Aorta (tissue), 5 donors: ENCODE measurements at places on chromosomes 5 and 9. TPM values are rescaled to one million over a fixed set of nuclear protein-coding genes. Genes with fewer than 3 reads are reported as not detected.

DNA sequence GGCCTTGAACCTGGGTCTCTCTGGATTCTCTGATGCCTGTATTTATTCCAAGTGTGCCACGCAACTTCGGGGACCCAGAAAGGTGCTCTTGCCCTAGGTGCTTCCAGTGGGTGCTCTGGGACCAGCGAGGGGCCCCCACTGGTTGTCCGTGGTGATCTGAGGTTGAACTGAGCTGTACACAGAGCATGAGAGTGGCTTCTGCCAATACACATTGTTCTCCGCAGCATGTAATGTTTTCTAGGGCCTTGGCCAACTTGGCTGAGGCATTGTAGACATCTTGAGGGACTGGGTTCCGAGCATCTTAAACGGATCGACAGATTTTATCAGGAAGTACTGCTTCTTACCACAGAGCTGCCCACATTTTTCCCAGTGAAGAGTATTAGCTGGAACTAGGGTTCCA, 117.9 kb downstream of the MTX3 start:
- DNase-seq, result no peak

DNA sequence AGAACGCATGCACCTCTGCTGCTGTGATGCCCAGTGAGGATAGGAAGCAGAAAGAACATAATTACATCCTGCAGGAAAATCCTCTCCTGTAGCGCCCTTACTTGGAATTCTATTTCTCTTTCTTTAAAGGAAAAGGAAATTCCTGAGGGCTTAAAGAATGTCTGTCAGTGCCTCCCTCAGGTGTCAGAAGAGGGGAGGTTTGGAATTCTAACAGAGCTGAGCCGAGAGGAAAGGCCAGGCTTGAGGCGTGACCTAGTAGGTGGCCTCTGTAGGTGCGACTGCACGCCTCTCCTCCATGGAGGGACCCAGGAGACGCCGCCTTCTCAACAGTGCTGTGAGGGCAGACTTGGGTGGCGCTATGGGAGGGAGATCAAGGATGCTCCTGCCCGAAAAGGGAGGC, 55.9 kb upstream of the ERCC6L2 start:
- no peak for DNase-seq

DNA sequence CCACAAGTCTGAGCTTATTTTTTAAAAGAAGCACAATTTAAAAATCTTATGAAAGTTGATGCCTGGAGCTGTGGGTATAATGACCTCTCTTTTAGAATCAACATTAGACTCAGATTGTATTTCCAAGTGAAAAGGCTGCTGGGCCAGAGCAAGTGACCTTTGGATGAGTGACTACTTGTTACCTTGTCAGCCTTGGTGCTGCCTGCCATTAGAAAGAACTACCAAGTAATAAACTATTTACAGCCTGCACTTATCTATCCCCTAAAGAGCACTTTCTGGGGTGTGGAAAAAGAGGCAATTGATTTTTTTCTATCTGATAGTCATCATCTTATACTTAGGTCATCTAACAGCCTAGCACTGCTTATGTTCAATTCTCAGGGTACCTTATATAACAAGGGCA, 134.9 kb upstream of the FBXL17 start:
- no peak for DNase-seq

DNA sequence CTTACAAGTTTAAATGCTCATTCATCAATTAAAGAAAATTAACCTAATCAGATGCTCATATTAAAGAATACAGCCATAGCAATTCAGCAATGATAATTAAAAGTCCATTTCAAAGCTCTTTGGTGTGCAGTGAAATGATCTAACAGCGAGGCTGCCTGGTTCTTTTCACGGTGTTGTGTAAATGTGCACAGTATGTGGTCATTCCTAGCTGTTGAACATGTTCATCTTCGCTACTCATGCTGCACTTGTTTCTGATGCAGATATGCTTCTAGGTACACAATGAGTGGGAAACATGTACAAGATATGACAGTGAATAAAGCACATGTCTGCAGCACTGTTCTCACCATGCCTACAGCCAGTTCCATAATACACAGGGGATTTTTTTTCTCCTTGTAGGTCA, 163.5 kb downstream of the NR2F1-AS1 start:
- DNase-seq, result no peak

DNA sequence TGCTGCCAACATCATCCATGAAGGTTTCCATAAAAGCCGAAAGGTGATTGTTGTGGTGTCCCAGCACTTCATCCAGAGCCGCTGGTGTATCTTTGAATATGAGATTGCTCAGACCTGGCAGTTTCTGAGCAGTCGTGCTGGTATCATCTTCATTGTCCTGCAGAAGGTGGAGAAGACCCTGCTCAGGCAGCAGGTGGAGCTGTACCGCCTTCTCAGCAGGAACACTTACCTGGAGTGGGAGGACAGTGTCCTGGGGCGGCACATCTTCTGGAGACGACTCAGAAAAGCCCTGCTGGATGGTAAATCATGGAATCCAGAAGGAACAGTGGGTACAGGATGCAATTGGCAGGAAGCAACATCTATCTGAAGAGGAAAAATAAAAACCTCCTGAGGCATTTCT, 10.1 kb downstream of the TLR4 start:
- DNase-seq, result no peak

DNA sequence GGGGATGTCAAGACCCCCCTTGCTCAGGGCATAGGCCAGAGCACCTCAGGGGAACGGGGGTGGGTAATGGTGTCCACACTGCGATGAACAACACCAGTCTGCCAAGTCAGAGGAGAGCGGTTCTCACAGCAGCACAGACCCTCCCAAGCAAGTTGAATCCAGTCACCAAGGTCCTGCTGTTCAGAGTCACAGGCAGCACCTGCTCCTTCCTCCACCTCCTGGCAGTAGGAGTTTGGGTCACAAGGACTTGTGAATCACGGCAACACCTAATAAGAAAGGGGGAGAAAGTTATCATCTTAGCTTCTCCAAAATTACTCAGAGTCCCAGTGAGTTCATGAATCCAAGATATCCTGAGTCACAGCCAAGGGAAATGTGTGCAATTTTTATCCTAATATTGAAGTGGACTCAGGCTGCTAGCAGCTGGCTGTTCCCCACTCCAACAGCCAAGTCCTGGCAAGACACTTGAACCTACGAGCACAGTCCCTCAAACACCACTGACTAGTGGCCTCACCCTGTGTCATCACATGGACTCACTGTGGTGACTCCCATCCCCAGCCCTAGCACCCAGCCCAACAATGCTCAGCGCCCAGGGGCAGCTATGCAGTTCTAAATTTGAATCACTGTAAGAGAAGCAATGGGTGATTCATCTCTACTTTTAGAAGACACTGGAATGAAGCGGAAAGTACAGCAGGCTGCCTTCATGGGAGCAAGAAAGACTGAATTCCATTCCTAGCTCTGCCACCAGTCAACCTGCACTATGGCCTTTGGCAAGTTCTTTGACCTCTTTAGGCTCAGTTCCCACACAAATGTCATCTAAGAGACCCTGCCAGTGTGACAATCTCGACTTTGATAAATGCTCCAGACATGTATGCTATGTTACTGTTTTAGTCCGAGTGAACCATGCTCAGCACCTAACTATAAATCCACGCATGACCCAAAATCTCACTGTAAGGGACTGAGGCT, 113.7 kb downstream of the KLHL3 start:
- DNase-seq, result peak; percentile 91

DNA sequence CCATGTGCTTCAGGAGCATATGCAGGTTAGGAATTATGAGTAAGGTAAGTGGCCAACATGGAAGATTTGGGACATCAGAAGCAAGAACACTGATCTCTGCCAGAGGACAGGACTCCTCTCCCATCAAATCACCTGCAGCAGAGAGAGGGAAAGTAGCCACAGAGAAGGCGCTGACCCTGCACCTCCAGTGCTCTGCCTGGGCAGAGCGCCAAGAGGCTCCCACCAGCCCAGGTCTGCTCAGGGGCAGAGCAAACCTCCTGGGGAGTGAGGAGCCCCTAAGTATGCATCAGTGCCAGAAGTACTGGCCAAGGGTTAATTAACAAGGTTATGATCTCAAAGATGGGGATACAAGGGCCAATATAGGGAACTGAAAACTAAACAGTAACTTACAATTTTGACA, 545.3 kb upstream of the TRPC7 start:
- no peak for DNase-seq

The SLC36A3 gene
- total RNA-seq, result not detected
